ENCODE measurements at places on chromosomes 1 and 21. TPM values are rescaled to one million over a fixed set of nuclear protein-coding genes. Genes with fewer than 3 reads are reported as not detected.

Gene OR2L8
- 0.21 TPM for total RNA-seq

Gene PINK1
- 1.4 TPM for total RNA-seq

Gene SMCP
- total RNA-seq: not detected

Gene LCE1C
- not detected for total RNA-seq

Gene NBPF6
- not detected for total RNA-seq

Gene PLEKHM2
- 48.3 TPM for total RNA-seq

Gene CHIA
- total RNA-seq: not detected

Gene BCAN
- total RNA-seq: not detected

Gene SLC19A1
- 32.2 TPM for total RNA-seq

Gene LHX4
- total RNA-seq: not detected

Gene PLPPR5
- total RNA-seq: not detected

Gene HAO2
- total RNA-seq: not detected

Gene DDX20
- total RNA-seq: 11.4 TPM

Gene KLHDC8A
- not detected for total RNA-seq

Gene CAMSAP2
- total RNA-seq: 6.5 TPM

Gene BTBD8
- total RNA-seq: 2.7 TPM

Gene LEFTY1
- 0.22 TPM for total RNA-seq

Gene PLA2G2D
- total RNA-seq: 0.35 TPM

Gene HSD11B1
- total RNA-seq: 6.7 TPM

All from activated naive CD4-positive, alpha-beta T cell treated with anti-CD3 and anti-CD28 coated beads for 36 hours (primary cell).